ENCODE measurements at places on chromosomes 16 and 17.
A peak's percentile ranks its signal among the peaks of the same experiment; 100 is the strongest.

DNA sequence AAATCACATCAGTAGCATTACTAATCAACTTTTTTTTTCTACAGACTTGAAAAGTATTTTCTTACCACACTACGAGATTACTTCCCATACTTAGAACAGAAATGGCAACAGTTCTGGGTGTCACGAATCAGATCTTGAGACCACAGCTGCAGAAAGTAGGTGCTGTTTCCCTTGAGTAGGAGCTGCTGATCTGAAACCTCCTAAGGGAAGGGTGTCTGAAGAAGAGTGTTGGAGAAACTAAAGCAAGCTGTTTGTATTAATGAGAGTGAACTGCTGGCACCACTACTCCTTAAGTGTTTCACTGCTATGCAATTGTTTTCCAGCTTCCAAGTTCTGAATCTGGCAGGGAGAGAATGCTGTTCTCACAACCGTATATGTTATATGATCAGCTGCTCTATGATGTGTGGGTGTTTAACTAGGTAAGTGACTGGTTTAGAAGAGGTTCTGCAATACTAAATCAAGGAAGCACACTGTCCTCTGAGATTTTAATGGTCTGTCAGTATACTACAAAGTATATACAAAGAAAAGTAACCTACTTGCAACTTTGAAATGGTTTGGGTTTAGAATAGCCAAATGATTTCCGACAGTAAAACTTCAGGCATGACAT, 3.3 kb downstream of the ZNF652 start:
- no peak for DNase-seq

DNA sequence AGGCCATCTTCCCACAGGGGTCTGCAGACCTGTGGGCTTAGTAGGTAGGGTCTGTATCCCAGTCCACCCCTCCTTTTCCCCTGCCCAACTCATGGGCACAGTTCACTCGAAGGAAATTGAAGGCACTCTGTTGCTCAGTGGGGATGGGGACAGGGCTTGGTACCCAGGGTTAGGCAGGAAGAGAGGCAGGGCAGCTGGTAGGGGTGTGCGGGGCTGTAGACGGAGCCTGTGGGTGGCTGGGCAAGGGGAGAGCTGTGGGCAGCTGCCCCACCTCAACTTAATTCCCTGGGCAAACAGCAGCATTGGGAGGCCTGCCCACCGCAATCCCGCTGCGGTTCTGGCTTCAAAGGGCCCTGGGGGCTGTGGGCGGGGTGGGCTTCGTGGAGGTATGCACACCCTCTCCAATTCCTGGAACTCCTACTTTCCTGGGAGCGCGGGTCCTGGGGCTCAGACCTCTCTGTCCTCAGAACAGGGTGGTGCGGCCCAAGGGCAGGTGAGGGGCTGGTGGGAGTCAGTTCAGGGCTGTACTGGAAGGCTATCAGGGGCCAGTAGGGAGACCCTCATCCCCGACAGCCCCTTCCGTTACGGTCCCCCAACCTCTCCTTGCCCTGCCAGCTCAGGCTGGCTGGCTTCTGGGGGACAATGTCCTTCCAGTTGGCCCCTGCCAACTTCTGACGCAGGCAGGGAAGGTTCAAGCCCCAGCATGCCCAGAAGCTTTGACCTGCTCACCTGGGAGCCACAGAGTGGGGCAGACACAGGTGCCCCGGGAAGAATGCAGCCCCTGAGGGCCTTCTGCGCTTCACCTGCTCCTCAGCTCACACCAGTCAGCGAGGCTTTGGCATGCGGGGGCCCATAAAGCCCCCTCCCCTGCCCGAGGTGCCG, 9.1 kb downstream of the FOXJ1 start:
- DNase-seq, result no peak

DNA sequence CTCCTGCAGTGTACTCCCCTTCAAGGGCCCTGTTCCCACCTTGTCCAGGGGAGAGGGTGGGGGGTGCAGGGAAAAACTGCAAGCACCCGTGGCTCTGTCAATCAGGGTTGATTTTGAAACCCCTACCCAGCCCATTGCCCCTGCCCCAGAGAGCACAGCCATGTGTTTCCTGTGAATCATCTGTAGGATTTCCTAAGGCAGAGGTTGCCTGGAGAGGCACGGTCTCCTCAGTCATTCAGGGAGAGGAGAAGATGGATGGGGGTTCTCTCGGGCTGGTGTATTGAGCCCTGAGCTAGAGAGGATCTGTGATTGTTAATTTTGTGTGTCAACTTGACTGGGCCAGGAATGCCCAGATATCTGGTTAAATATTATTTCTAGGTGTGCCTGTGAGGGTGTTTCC, 3.5 kb upstream of the AGRP start:
- DNase-seq, result no peak

GRCh38 chr16:52597073-52597771, 50.3 kb upstream of the TOX3 start:
- DNase-seq, result no peak

DNA sequence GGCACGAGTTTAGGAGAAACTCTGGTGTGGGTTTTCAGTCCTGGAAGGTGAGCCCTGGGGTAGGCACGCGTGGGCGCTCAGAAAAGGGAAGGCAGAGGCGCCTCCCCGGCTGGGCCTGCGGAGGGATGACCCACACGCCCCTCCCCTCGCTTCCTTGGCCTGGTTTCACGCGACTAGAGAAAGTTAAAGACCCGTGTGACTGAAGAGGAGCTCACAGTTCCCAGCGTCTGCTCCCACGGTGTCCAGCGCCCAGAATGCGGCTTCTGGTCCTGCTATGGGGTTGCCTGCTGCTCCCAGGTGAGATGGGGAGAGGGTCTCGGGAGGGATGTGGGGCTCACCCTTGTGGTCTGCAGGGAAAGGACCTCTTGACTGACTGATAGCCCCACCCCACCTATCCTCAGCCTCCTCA, at the start of gene CD300LG:
TSS of gene CD300LG (plus strand) at position 214 of the 409 bp plus-strand sequence. CDS start at position 255, 41 bp downstream.
- DNase-seq, result no peak

DNA sequence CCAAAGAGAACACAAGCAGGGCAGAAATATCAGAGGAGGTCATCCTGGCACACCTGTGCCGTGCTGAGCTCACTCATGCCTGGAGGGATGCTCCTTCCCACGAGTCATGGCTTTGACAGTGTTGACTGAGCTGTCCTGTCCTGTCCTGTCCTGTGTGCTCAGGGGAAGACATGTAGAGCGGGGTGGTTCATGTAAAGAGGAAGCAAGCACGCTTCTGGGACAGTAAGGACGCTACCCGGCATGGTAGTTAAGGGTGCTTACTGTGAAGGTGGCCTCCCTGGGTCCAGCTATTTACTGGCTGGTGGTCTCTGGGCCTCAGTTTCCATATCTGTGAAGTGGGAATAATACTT, 398 bp downstream of the LGALS9 start:
- DNase-seq, result no peak

DNA sequence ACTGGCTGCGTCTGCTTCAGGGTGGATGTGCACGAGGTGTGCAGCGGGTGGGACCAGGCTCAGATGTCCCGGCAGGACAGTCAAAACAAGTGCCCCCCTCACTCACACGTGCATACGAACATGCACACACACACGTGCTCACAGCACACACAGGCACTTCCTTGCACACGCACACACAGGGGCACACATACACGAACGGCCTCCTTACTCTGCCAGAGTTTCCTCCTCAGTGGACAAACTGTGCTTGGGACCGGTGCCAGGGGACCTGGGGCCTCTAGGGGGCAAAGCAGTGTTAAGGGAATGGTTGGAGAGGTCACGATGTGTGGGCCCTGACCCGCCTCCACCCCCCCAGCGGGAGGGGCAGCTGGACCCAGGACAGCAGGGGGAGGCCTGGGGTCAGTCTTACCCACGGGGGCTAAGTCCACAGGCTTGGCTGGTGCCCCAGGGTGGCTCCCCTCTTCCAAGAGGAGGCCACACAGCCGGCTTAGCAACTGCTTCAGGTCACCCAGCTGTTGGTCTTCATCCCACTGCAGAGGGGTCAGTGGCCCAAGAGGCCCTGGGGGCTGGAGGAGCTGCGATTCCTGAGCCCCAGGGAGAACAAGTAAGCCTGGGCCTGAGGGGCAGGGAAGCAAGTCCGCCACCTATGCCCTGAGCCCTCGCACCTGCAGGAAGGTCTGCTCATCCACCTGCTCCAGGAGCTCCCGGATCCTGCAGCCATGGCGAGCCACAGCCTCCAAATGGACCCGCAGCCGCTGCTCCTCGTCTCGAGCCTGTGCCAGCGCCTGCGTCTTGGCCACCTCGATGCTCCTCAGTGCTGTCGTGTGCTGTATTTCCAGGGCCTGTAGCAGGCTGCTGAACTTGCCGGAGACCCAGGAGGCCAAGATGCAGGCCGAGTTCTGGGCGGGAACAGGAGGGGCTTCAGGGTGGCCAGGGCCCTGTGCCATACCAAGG, 4.9 kb downstream of the TRIM65 start:
- DNase-seq, result no peak

GRCh38 chr17:18248300-18248731, 10.2 kb downstream of the FLII start:
- DNase-seq, result peak; percentile 17

- DNase-seq, result no peak
Measured at GRCh38 chr16:87652799-87653198, 50.5 kb downstream of the JPH3 start.

DNA sequence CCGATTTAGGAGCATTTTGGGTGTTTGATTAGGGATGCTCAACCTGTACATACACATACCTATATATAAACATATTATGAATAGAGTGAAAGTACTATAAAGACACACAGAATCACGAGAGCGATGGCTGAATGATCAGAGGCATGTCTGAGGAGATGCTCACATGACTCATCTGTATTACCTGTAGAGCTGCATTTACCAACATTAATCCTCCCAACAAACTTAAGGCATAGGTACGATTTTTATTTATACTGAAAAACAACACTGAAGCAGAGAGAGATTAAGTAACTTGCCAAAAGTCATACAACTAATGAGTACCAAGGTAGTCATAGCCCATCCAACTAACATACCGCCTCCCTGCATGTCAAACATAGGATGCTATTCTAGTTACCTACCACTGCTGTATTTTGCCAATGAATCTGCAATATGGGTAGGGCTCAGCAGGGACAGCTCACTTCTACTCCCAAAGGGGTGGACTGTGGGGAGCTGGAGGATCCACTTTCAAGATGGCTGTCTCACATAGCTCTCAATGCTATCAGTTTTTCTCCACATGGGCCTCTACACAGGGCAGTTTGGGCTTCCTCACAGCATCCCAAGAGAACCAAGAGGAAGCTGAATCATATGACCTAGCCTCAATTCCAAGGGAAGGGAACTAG, 7.3 kb downstream of the CYB5D1 start:
- no peak for DNase-seq

- no peak for DNase-seq
Measured at GRCh38 chr16:3097266-3097665, 1.8 kb downstream of the ZSCAN10 start.

GRCh38 chr16:49491771-49492761, 118.5 kb downstream of the C16orf78 start:
- no peak for DNase-seq

GRCh38 chr17:77420804-77421629, 280.2 kb downstream of the SEC14L1 start:
- peak; percentile 89 for DNase-seq

DNA sequence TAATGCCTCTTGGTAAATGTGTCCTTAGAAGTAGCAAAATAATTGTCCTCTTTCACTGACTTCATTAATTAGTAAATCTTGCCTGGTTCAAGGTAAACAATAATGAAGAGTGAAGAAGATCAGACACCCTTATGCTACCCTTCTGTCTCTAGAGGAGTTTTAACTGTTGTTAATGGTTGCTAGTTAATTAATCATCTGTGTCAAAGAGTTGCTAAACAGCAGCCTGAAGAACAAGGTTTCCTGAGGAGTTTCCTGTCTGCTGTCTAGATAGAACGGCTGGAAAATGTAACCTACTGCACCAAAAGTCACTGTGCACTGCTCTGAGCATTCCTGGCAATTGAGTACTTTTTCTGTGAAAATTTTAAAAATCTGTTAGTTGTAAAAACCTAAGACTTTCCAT, 131.3 kb downstream of the NLK start:
- no peak for DNase-seq

DNA sequence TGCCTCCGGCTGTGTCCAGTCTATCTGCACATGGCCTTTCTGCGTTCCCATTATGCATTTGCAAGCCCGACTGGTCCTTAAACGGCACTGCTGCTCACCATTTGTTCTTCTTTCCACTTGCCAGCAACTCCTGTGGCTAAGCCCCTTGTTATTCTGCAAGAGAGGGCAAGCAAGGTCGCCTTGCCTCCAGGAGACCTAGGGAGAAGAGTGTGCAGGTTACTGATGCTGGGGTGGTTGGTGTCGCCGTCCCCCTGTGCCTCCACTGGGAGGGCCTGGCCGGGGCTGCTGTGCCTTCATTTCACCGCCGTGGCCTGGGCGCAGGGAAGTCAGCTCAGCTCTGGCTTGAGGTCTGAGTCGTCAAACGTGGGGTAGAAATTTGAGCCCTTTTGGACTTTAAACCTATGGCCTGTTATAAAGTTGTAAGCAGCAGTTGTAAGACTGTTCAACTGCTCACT, 12.7 kb downstream of the SLC6A4 start:
- DNase-seq, result no peak

GRCh38 chr16:12898551-12898950, 2.8 kb upstream of the SHISA9 start:
- DNase-seq, result no peak

DNA sequence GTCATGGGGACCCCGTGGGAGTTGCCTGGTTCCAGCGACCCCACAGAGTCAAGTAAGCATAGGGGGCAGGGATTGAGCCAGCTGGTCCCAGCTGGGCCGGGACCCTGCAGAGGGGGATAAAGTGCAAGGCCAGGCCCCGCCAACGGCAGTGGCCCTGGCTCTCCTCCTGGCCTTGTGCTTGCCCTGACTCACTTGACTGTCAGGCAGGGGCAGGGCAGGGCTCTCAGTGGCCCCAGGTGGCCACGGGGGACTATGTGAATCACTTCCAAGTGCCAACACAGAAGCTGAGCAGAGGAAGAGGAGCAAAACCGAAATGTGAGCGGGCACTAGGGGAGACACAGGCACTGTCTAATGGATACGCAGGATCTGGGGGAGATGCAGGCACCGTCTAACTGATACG, 21.6 kb upstream of the NCBP3 start:
- DNase-seq, result no peak

- no peak for DNase-seq
Measured at GRCh38 chr17:41730479-41730878, 4.0 kb downstream of the HAP1 start.

DNA sequence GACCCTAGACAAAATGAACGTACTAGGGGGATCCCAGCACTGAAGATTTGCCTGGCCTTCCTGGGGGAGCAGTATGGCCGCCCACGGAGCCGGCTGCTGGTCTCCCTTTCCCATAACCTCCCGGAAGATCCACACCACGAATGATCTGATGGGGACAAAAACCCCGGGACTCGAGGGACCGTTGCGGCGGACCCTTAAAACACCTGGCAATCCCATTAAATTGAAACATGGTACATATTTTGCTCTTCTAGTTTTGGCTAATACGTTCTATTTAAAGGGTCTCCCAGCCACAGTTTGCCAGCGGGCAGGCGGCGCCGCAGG, 45.2 kb upstream of the LCMT1 start:
- DNase-seq, result no peak

- no peak for DNase-seq
Measured at GRCh38 chr17:75364078-75364477, 41.4 kb downstream of the GRB2 start.

All from NCI-H1436 treated with DMSO at 0.1 percent for 48 hours (cell line).